Activated T-cell treated with anti-CD3 and anti-CD28 coated beads, Interleukin-2, amount 50 U/mL, for 4 hours (primary cell): ENCODE measurements at places on chromosomes 4 and X. TPM values are rescaled to one million over a fixed set of nuclear protein-coding genes. Genes with fewer than 3 reads are reported as not detected.

The CXCL9 gene
- 13.0 TPM for total RNA-seq

The FGF16 gene
- total RNA-seq = not detected

The MAGEA10 gene
- total RNA-seq = not detected

The DUX4 gene
- total RNA-seq = 0.26 TPM

The ASIC5 gene
- total RNA-seq = not detected

The MUC7 gene
- not detected for total RNA-seq
